ENCODE measurements at places on chromosomes 2 and 18.

- no peak for DNase-seq
Observed at GRCh38 chr18:58288921-58289797, 245.1 kb downstream of the NEDD4L start.

DNA sequence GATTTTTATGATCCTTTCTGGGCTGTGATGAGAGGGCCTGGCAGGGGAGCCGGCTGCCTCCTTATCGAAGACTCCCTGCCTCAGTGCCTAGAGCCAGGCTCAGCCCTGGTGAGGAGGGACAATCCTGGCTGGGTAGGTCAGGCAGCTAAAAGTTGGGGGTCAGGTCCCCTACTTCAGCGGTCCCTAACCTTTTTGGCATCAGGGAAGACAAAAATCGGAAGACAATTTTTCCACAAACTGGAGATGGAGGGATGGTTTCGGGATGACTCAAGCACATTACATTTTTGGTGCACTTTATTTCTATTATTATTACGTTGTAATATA lies 53.1 kb downstream of the HS1BP3 start:
- DNase-seq = no peak

- DNase-seq = no peak
Observed at GRCh38 chr2:17422061-17422460, 96.2 kb downstream of the RAD51AP2 start.

- no peak for DNase-seq
Observed at GRCh38 chr18:77042583-77042982, 90.0 kb downstream of the MBP start.

DNA sequence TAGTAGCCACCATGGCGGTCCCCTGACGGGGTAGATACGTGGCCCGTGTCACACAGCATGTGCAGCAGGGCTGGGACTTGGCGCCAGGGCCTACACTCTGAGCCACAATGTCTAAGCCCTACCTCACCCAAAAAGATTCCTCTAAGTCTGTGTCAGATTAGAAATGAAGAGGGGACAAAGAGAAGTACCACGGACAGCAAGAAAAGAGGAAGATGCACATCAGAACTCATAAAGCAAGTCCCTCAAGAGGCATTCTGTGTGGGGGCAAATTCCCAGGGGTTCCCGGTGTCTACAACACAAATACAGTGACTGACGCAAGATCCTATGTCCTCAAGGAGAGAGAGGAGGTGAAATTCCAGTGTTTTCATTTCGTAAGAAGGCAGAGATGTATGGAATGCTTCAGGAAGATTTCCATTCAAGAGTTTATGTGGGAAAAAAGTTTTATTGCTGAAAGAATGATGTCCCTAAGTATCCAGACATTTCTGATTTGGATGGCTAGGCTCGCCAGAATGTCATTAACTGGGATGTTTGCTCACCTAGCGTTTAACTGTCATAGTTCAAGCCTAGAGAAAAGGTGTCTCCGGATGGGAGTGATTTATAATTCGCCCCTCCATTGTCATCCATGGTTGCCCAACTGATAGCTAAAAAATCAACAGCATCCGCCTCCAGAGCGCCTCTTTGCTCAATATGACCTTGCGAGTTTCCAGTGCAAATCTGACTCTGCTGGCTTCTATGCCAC lies 75.6 kb upstream of the CHMP1B start:
- no peak for DNase-seq

DNA sequence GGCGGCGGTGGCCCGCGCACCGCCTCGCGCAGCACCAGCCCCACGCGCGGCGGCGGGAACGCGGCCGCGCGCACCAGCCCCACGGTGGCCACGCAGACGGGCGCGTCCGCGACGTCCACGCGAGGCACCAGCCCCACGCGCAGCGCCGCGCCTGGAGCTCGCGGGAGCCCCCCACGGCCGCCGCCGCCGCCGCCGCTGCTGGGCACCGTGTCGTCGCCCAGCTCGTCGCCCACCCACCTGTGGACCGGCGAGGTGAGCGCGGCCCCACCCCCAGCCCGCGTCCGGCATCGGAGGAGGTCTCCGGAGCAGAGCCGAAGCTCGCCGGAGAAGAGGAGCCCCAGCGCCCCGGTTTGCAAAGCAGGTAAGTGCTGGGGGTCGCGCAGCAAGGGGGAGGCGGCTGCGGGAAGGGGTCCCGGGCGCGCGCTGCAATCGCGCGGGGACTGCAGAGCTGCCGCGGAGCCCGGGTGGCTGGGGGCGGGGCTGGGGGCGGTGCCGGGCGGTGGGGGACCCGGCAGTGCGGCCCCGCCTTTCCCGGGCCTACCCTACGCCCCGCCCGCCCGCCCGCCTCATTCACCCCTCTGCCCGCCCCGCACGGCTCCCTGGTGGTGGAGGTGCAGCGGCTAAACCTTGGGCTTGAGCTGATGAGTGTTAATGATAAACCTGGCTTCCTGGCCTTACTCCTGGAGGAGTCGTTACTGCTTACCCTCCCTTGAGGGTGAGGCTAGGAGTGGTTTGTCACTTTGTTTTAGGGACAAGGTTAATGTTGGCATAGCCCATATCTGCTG lies 851 bp downstream of the FAM117B start:
- peak; percentile 83 for DNase-seq

DNA sequence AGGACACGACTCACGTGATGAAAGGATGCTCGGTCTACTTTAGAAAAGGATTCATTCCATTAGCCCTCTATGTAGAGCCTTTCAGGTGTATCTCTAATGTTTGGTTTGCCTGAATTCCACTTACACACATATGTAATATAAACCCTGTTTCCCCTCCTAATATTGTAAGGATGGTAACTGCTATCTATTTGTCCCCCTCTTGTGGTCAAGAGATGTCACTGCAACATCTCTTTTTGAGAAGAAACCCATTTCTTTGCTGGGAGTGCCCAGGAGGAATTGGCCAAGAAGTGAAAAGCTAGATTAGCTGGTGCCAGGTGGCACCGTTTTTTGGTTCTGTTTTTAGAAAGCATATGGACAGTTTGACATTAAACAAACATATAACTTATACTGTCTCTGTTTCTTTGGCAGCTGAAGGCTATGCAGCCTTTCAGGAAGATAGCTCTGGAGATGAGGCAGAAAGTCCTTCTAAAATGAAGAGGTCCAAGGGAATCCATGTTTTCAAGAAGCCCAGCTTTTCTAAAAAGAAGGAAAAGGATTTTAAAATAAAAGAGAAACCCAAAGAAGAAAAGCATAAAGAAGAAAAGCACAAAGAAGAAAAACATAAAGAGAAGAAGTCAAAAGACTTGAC lies 41.2 kb downstream of the RALBP1 start:
- DNase-seq = no peak

- no peak for DNase-seq
Observed at GRCh38 chr2:88181511-88181910, 11.4 kb downstream of the THNSL2 start.

GRCh38 chr2:54845514-54845913 lies 122.1 kb downstream of the EML6 start:
- DNase-seq = no peak

GRCh38 chr2:23135481-23136100 lies 249.4 kb upstream of the KLHL29 start:
- DNase-seq = no peak

GRCh38 chr18:4878480-4878879 lies 318.6 kb downstream of the AKAIN1 start:
- no peak for DNase-seq

- no peak for DNase-seq
Observed at GRCh38 chr2:239762655-239763269, 262.4 kb downstream of the NDUFA10 start.

GRCh38 chr2:148794558-148794957 lies 80.5 kb upstream of the KIF5C start:
- DNase-seq = no peak

DNA sequence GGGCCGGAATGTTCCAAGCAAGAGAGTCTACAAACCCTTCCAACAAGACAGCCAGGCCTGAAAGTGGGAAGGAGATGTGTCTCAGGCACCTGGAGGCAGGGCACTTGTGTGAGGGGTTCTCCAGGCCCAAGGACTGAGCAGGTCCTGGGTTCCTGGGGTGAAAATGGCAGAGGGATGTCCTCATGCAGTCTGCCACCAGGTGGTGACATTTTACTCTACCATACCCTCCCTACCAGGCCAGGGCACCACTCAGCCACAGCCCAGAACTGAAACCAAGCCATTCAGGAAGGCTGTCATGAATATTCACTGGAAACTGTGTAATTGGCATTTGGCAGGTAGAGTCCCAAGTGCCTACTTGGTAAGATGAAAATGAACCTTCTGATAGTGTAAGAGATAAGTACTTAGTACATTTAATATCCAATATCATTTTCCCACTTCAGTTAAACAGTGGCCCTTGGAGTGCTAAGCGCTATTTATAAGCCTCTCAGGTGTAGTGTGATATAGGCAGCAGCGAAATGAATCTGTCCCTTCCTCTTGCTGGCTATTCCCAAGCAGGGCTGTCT lies 185.1 kb downstream of the MYO5B start:
- DNase-seq = no peak

DNA sequence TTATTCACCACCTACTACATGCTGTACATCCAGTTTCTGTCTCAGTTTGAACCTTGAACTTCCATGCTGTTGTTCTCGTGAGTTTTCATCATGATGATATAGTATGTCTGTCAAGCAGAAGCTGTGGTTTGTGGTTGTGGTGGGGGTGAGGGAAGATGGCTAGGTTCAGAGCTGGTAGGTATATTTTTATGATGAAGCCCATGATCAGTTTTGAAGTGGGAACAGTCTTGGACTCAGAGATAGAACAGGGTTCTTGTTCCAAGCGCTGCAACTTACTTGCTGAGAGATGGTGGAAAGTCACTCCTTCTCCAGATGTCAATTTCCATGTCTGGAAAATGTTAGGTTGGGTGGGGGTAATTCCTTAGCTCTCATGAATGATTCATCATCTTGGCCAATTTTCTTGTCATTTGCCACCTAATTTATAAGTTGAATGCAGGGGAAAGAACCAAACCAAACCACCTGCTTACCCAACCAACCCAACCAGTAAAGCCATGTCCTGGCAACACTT lies 21.6 kb downstream of the PMAIP1 start:
- no peak for DNase-seq

- DNase-seq = no peak
Observed at GRCh38 chr2:199973703-199974102, 18.3 kb downstream of the MAIP1 start.

GRCh38 chr2:52779446-52779845 lies 988.2 kb upstream of the CHAC2 start:
- DNase-seq = no peak

- no peak for DNase-seq
Observed at GRCh38 chr18:26460449-26461091, 87.8 kb downstream of the KCTD1 start.

All from stimulated activated CD4-positive, alpha-beta T cell treated with anti-CD3 and anti-CD28 coated beads, TNF-alpha, amount 100 ng/mL, for 1 hour (primary cell).